ENCODE measurements at places on chromosomes 12 and 14. TPM values are rescaled to one million over a fixed set of nuclear protein-coding genes. Genes with fewer than 3 reads are reported as not detected.

Gene AQP2
- polyA plus RNA-seq: not detected

Gene TAS2R13
- not detected for polyA plus RNA-seq

Gene MORN3
- 7.6 TPM for polyA plus RNA-seq

Gene NFE2
- polyA plus RNA-seq: 0.83 TPM

Gene CCDC184
- polyA plus RNA-seq: 8.9 TPM

Gene CLEC2D
- polyA plus RNA-seq: 0.81 TPM

Gene GLTP
- polyA plus RNA-seq: 58.8 TPM

Gene GSKIP
- 9.8 TPM for polyA plus RNA-seq

Gene CEBPE
- not detected for polyA plus RNA-seq

Gene MGAT2
- 10.1 TPM for polyA plus RNA-seq

Gene OTX2
- not detected for polyA plus RNA-seq

Gene TTC6
- polyA plus RNA-seq: 0.68 TPM

Gene CCDC197
- polyA plus RNA-seq: not detected

Gene ADAM21
- not detected for polyA plus RNA-seq

Gene SLC17A8
- 2.3 TPM for polyA plus RNA-seq

Gene GDF3
- not detected for polyA plus RNA-seq

Gene C1R
- polyA plus RNA-seq: 17.0 TPM

Gene FOXN4
- polyA plus RNA-seq: 9.0 TPM

Gene TNS2
- 32.4 TPM for polyA plus RNA-seq

Gene TC2N
- polyA plus RNA-seq: 0.20 TPM

Measured in brain (organoid and tissue), 16 donors.